Cardiac muscle cell (in vitro differentiated cells and primary cell): ENCODE measurements at places on chromosomes 6 and 20.

DNA sequence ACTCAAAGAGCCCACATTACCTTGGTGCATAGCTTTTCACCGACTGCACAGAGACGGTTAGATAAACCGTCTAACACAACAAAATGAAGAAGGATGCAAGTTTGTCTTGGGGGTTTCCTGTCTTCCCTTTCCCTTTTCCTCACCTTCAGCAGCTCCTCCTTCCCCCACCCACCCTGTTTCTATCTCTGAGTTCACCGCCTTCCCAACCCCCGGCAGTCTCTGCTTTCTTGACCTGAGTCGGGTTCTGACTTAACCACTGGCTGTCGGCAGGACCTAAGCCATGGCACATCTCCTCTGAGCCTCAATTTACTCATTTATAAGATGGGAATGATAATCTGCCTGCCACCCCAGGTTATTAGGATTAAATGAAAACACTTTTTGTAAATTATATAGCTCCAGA, 25.8 kb upstream of the CNKSR3 start:
- no peak for DNase-seq

DNA sequence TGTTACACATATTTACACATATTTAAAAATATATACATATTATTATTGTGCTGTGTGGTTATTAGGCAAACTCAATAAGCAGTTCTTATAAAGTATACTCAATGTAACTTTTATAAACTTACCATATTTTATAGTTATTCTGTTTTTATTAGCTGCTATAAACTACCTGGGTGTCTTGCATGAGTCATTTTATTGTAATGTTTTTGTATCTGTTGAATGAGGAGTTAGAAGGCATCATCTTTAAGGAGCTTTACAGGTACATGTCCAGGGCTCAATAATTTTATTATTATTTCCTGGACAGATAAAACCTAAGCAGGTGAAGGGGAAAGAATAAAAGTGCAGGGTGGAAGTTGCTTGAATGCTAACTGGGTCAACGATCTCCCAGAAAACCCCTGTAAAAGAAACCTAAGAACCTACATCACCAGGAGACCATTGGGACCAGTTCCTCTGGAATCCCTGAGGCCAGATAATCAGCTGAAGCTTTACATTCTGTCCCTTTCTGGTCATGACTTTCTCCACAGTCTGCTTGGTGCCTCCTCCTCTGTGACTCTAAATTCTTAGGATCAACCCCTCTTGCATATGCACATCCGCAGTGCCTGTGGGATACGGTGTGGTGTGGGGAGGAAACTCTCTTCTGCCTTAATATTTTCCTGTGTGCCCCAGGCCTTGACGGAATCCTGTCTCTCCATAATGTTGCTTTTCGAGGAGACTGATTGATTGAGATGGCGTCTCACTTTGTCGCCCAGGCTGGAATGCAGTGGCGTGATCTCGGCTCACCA, 38.0 kb downstream of the TRIM38 start:
- DNase-seq: no peak

- DNase-seq: no peak
Observed at GRCh38 chr6:11785774-11786579, 7.4 kb upstream of the ADTRP start.

- DNase-seq: peak; percentile 43
Observed at GRCh38 chr20:62782893-62783278, 13.4 kb upstream of the MRGBP start.

DNA sequence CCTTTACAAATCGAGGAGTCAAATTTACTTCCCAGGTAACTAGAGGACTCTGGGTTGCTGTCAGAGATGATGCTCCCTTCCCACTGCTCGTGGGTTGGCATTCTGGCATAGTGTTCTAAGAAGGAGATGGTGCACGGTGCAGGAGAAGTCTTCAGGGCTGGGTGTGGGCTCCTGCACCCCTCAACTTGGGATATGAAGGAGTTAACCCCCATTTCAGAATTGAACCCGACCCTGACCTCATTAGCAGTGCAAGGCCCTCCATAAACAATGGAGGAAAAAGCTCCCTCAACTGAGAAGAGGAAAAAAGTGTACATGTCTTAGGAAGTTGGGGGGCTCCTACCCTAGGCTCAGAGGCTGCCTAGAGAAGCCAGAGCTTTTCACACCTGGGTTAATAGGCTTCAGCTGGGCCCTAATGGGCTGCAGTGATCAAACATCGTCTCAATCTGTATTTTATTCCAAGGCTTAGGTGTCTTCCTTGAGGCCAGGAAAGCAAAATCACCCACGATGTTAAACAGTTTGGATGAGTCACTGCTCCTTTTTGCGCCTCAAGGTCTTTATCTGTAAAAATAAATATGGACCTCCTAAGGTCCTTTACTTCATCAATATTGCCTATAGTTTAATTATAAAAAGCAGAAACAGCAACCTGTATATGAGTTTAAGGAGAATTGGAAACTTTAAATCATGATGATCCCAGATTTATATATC, 29.4 kb downstream of the TFAP2B start:
- no peak for DNase-seq

DNA sequence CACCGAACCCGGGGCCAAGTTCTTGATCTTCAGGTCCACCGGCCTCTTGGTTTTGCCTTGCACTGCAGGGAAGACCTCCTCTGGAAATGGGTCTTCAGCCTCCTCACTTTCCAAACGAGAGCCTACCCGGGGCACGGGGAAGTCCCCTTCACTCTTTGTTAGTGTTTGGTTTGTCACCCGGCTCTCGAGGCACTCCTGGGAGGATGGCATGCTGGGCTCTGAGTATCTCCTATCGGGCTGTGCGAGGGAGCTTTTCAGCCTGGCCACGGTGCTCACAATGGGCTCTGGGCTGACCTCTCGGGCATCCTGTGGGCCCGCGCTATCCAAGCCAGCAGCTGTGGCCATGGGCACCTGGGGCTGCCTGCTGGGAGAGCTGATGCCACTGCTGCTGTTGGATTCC, 8.1 kb downstream of the TAGAP start:
- no peak for DNase-seq

GRCh38 chr20:54207053-54207742, 689 bp upstream of the PFDN4 start:
- DNase-seq: no peak

DNA sequence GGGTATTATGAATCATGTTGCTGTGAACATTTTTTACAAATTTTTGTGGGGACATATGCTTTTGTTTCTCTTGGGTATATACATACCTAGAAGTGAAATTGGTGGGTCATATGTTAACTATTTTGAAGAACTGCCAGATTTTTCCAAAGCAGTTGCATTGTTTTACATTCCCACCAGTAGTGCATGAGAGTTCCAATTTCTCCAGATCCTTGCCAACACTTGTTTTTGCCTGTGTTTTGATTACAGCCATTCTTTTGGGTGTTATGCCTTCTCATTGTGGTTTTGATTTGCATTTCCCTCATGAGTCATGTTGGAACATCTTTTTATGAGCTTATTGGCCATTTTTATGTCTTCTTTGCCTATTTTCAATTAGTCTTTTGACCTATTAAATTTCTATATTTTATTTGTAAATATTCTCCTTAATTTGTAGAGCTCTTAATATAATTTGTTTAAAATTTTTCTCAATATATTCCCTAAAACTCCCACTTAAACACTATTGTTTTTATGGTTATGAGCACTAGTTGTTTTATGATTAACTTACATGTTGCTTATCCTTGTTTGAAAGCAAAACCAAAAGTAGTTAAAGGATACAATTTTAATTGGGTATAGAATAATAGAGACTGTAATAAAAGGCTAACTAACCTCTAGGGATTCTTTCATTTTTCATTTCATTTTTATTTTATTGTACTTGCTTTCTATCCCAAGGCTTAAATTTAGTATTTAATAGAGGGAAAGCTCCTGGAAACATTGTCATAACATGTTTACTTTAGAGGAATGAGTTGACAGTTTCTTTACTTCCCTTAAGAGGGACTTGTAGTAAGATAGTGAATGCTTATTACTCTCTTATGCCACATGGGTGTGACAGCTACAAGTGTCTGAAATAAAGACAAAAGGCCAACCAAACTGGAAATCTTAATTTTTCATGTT, 5.5 kb downstream of the UBR2 start:
- DNase-seq: peak; percentile 91

- no peak for DNase-seq
Observed at GRCh38 chr20:35559042-35559693, 17.3 kb downstream of the ERGIC3 start.

- DNase-seq: peak; percentile 64
Observed at GRCh38 chr6:74069089-74069581, 373.1 kb downstream of the CD109 start.

- DNase-seq: no peak
Observed at GRCh38 chr6:134436950-134437349, 119.0 kb upstream of the SGK1 start.

DNA sequence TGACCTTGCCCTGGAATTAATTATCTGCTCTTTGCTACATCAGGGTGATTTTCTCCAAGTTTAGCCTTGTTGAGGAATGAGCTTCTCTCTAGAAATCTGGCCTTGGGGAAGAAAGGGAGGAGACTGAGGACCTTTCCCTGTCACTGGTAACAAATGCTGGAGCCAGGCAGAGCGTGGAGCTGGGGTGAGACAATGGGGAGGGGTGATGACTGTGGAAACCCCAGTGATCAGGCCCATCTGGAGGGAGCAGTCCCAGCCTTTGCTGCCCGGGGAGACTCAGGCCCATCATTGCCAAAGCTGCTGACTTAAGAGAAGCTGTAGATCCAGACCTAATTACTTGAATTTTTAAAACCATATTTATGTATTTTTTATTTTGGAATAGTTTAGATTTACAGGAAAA, 31.3 kb downstream of the BCAS4 start:
- DNase-seq: no peak

DNA sequence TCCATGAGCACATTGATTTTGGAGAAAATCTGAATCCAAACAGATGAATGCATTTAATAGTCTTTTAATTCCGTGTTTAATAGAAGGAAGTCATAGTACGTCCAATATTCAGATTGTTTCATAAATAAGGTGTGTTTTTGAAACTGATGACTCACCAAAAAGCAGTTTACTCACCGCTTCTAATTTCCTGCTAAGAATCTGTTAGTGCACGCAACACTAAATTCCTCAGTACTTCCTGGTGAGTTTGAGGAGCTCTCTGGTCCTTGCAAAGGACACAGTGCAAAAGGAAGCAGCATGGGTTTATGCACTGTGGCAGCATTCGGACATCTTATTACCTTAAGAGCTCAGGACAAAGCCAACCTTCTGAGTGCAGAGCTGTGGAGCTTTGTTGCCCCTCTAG, 2.3 kb upstream of the ADGRF1 start:
- peak; percentile 21 for DNase-seq

GRCh38 chr6:13157293-13157692, 171.0 kb downstream of the TBC1D7 start:
- DNase-seq: no peak

DNA sequence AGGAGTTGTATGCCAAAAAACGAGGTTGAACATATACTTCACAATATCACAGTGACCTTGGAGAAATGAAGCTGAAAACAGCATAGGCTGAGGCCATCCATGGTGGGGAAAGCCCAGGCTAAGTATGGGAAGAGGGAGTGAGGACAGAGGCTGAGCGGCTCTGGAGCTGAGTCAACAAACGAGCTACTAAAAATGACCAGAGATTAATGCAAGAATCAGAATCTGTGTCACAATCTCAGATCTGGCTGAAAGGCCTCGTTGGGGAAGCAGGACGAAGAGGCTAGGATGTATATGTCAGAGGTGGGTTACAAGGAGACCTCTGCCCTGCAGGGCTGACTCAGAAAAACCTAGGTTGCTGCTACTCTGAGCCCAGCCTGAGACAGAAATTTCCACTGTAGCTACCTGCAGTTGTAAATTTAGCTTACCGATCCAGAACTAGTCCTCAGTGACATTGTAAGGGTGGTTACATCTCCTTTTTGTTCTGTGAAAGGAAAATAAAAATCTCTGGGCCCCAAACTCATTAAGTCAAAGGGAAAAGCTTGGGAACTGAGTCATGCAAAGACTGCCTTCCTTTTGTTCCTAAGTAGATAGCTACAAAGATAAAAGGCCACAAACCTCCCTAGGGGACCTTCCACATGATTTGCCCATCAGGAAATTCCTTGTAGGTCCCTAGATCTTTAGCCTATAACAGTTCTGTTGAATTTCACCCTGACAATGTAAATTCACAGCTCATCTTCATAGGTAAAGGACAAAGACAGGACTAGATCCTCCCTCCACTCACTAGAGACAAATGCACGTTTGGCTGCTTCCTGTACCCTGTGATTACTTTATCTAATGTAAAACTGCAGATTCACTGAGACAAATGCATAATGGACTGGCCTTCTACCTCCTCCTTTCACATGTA, 8.5 kb upstream of the TUBB2A start:
- no peak for DNase-seq

DNA sequence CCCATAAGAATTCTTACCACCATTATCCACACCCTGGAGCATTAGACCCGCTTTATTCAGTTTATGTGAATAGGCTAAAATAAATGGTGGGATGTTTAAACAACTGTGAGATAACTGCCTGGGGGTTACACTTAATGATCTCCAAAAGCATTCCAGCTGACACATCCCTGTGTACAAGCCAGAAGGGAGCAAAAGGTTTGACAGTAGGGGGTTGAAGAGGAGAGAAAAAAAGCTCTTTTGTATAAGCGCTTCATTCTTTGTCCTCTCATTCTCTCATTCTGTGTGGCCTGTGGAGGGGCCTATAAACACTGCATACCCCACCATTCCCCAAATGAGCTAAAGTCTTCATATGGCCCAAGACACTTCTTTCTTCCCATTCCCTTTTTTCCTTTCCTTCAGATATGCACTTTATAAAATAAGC, 30.8 kb upstream of the COL21A1 start:
- no peak for DNase-seq

GRCh38 chr6:161130967-161131766, 139.6 kb downstream of the MAP3K4 start:
- DNase-seq: no peak

DNA sequence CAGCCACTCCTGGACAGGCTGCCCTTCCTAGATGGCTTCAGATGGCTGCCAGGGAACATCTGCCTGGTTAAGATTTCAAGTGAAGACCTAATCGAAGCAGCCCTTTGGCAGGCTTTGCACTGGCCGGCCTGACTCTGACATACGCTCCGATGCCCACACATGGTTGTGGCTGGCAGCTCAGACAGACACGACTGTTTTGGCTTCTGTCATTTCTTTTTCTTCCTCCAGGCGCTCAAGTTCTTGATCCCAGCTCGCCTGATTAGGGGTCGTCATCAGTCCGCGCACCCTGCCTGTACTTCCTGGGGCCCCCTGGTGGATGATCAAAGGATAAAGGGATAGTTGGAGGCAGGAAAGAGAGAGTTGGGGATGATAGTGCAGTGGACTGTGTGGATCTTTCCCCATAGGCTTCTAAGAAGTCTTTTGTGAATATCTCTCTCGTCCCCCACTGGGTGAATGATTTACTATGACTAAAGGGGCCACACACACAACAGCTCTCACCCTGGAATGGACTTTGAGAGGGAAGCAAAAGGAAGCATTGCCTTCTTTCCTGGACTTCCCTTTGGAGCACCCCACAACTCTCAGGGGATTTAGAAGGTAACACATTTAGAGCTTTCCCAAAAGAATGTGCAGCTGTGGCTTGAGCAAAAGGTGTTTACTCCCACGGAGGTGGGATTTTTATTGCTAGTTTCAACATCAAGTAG, 21.4 kb upstream of the TRAM2 start:
- peak; percentile 84 for DNase-seq
